Activated CD4-positive, CD25-positive, alpha-beta regulatory T cell (primary cell): ENCODE measurements at places on chromosomes 7 and 10.

- no peak for DNase-seq
These were observed 24.5 kb downstream of the VSTM4 start for GRCh38 chr10:49090696-49091380.

DNA sequence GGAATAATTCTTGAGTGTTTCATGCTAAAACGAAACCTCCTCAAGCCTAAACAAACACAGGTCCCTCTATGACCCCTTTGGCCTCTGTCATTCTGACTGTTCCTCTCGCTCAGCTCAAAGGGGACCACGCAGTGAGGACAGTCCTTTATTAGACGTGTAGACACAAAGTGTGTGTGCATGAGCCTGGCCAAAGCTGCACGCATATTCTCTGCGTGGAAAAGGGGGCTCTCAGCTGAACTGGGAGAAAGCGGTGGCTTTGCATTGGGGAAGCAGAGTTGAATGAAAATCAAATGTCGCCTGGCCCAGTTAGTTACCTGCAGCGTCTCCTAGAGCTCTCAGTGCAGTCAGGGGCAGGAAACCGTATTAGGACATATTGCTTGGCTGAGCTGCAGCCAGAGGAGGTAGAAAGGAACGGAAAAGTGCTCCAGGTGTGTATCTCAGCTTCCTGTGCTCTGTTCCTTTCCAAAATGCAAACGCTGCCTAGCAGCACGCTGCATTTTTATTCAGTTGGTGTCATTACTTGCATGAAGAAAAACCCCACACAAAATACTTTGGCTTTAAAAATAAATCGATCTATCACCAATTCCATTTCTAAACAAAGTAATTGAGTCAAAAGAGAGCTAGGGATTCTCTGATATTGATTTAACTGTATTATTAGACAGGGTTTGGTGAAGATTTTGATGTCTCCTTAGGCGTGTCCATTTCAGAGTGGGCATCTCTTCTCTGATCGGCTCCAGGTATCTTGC is 4.9 kb downstream of the GATA3 start:
- no peak for DNase-seq

DNA sequence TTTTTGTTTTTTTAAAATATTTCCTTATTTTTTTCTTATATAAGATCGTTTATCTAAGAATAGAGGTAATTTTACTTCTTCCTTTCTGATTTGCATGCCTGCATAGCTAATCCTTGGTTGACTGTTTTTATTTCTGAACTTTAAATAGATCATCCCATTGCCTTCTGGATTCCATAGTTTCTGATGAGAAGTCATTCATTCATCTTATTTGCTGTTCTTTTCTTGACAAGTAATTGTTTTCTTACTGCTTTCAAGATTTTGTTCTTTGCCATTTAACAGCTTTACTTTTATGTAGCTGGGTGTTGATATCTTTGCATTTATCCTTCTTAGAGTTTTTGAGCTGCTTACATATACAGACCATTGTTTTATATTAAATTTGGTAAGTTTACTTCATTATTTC is 437.9 kb downstream of the SDK1 start:
- DNase-seq: no peak

- no peak for DNase-seq
These were observed 140.9 kb downstream of the ADCYAP1R1 start for GRCh38 chr7:31192986-31193385.

DNA sequence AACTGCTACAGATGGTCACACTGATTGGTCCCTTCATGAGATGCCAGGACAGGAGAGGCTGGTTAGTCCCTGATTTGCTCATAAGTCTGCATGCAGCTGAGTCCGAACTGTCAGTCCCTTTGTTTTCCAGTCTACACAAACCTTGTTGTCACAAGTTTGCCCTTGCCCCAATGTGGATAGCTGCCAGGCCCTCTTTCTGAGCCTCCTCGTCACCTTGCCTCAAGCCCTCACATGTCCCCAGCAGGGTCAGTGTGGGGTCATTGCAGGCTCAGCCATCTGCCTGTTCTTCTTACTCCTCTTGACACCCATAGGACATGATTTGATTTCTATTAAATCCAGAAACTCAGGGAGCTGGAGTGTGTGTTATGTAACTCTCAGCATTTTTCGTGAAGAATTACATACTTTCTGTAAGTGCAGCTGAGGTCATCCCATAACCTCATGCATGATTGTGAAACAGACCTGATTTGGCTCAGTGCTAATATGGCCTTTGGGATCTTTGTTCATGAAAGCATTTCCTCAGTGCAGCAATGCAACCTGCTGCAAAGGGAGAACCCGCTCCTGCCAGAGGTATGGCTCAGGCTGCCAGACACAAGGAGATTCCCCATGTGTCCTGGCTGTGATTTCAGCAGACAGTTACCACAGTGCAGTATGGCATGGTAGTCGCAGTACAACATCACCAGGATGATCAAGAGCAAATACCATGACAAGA is 70.0 kb upstream of the ZMIZ2 start:
- DNase-seq: no peak

GRCh38 chr7:126656165-126656564 is 596.6 kb downstream of the GRM8 start:
- no peak for DNase-seq

- no peak for DNase-seq
These were observed 167.7 kb upstream of the TCF7L2 start for GRCh38 chr10:112782200-112782907.

DNA sequence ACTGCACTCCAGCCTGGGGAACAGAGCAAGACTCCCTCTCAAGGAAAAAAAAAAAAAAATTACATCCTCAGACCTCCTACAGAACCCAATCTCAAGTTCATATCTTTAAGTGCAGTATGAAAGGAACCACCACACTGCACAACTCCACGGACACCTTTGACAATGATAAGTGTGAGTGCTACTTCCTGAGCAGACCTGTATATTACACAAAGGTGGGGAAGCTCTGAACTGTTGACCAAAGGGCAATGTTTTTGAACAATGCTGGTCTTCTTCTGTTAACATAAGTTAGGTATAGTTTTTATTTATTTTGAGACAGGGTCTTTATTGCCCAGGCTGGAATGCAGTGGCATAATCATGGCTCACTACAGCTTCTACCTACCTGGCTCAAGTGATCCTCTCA is 54.1 kb upstream of the RNF148 start:
- no peak for DNase-seq
